ENCODE measurements at places on chromosomes 1 and 21.
A peak's percentile ranks its signal among the peaks of the same experiment; 100 is the strongest.

- no peak for DNase-seq
These were observed 192.8 kb downstream of the HUNK start for GRCh38 chr21:32065654-32066053.

- no peak for DNase-seq
These were observed 48.7 kb upstream of the LRRC7 start for GRCh38 chr1:69519006-69519405.

DNA sequence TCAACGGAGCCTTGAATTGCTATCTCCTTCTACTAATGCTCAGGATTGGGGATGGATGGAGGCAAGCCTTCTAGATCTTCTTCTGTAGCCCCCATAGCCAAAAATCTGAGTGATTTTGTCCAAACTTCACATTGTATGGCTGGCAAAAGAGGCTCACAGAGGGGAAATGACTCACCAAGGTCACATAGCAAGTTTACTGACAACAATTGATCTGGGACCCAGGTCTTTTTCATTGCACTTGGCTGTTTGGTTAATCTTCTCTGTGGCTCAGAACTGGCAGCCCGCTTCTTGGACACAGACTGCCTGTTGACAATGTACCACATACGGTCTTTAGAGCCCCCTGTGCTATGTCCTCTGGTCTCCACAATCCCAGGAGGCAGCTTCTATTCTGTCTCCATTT is 3.0 kb upstream of the LACTBL1 start:
- DNase-seq: no peak

DNA sequence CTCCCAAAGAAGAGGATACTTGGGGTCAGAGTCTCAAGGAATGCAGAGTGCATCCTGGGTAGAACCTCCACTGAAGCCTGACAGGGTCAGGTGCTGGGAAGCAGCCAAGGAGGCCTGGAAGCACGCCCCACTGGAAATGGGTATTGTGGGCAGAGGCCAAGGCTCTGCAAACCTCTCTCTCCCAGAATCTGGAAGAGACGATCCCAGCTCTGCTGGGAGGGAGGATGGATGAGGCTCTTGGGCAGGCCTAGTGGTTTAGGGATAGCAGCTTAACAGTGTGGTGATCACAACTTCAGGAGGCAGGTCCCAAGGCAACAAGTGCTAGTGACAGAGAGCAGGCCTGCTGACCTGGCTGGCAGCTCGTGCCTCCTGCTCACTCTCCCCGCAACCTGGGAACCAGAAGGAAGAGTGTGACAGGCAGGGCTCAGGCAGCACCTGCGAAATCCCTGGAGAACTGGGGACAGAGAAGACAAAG is 641.0 kb downstream of the PLPP3 start:
- no peak for DNase-seq

GRCh38 chr1:224113918-224114786 is at the start of gene FBXO28:
TSS of gene FBXO28 (plus strand) at chr1:224114111. CDS start at chr1:224114130, 19 bp downstream.
- peak; percentile 97 for DNase-seq

- no peak for DNase-seq
These were observed 31.9 kb downstream of the PRDM15 start for GRCh38 chr21:41847066-41847804.

DNA sequence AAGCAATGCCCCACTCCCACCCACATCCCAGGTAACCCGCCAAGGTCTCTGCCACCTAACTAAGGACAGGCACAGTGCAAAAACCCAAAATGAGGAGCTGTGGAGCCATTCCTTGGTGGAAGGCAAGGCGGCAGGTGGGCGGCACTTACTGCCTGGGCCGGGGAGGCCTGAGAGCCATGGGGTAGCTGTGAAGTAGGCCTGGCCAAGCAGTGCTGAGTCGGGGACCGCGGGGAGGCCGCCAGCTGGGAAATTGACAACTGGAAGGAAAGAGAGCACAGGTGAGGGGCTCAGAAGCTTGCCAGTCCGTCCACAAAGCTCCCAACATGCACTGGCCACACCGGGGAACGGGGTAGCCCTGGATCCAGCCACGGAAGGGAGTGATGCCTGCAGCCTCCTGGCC is 85.3 kb downstream of the NPHP4 start:
- no peak for DNase-seq

All from NCI-H2171 treated with DMSO at 0.1 percent for 48 hours (cell line).